ENCODE measurements at places on chromosomes 5 and 9.
A peak's percentile ranks its signal among the peaks of the same experiment; 100 is the strongest.

- DNase-seq: no peak
These were observed 1675.3 kb upstream of the CDH6 start for GRCh38 chr5:29518176-29518575.

DNA sequence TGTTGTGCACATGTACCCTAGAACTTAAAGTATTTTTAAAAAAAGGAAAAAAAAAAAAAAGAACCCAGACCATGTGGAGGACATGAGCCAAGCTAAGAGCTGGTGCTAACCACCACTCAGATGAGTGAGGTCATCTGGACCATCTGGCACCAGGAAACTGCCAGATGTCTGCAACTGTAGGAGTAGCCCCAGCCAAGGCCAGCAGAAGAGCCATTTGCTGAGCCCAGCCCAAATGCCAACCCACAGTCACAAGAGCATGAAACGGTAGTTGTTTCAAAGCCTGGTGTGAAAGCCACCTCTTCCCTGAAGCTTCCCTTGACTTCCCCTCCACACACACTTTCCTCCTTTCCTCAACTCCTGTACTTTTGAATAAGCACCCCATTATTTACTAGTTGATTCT is 69.2 kb upstream of the FCN1 start:
- no peak for DNase-seq

DNA sequence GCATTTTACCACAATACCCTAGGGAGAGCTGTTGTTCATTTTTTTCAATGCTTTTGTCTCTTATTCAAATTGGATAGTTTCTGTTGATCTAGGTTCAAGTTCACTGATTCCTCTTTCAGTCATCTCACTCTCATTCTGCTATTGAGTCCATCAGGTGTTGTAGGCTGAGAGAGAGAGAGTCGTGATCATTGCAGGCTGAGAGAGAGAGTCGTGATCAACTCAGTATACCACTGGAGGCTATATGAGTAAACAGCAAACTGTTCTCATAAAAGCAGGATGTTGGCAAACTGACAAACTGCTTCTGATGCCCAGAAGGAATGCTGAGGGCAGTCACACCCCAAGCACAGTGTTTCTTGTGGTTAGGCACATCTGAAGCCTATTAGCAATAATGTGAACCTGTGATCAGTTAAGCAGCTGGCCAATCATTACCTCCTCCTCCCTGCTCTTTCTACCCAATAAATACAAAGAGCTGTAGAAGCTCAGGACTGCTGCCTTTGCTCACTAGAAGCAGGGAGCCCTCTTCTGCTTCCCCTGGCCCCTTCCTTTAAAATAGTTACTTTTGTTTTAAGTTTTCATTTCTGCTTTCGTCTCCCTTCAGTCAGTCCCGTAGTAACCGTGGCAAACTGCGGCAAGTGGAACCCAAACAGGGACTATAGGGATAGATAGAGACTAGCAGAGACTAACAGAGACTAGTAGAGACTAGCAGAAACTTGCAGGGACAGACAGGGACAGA is 476.1 kb upstream of the ACO1 start:
- DNase-seq: peak; percentile 2

GRCh38 chr9:113497051-113497450 is 33.5 kb downstream of the RGS3 start:
- DNase-seq: no peak

DNA sequence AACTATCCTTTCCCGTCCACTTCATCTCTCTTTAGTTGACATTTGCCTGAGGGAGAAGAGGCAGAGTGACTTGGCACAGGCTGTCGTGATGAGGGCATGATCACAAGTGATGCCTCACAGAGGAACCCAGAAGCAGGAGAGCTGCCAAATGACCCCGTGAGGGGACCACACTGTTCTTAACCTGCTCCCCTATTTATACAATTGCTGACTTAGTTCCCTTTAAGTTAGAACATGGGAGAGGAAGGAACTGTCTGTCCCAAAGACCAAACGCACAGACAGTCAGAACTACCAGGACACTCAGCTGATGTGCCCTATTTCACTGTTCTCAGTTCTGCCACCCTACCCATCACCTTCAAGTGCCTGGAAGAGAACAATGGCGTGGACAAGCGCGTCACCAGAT is 73.7 kb downstream of the SLC1A3 start:
- no peak for DNase-seq

- DNase-seq: no peak
These were observed 84.6 kb downstream of the GAPVD1 start for GRCh38 chr9:125346080-125346732.

DNA sequence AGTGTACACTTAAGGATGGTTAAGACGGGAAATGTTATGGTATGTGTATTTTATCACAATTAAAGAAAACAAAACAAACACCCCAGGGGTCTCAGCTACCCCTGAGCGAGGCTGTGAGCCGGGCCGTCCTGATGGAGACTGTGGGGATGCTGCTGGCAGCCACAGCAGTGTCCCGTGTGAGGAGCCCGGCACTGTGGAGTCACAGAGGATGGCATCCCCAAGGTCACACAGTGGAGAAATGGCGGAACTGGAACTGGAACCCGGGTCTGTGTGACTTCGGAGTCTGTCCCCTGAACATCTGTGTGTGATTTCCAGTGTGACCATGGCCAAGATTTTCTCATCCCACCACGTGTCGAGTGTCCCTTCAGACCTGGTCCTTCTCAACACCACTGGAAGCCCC is 80.7 kb upstream of the PHYKPL start:
- DNase-seq: no peak

DNA sequence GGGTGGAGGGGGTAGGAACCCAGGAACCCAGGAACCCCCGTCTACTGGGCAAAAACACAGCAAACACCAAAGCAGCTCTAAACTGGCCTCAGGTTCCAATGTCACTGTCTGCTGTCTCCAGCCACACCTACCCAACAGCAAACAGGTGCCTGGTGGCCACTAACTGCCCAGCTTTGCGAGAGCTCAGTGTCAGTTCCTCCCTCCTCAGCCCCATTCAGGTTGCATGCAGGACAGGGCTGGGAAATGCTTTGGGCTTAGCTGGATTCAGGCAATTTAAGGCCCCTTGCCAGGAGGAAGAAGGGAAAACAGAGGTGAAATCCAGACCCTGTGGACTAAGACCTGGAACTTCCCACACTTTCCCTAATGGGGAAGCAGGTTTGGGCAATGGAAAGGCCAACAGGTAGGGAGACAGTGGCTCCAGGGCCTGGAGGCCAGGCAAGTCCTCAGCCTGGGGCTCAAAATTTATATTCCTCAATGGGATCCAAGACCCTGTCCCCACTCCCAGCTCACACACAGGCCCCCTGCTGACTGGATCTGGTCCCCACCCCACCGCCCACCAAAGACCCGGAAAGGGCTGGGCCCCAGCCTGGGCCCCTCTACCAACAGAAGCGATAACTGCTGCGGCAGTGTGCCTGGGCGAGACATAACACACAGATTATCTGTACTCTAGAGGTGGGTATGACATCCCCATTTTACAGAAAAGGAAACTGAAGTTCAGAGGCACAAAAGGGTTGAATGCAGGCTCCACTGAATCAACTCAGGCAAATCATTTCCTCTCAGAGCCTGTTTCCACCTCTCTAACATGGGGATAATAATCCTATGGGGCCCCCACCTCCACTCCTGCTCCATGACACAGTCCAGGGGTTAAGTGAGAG is 3.5 kb downstream of the EEIG1 start:
- no peak for DNase-seq

- DNase-seq: no peak
These were observed 11.7 kb upstream of the QRFP start for GRCh38 chr9:130908146-130908877.

- DNase-seq: no peak
These were observed 590.4 kb upstream of the WWC1 start for GRCh38 chr5:167701051-167701450.

- DNase-seq: no peak
These were observed 291.9 kb downstream of the COX7C start for GRCh38 chr5:86909418-86910295.

DNA sequence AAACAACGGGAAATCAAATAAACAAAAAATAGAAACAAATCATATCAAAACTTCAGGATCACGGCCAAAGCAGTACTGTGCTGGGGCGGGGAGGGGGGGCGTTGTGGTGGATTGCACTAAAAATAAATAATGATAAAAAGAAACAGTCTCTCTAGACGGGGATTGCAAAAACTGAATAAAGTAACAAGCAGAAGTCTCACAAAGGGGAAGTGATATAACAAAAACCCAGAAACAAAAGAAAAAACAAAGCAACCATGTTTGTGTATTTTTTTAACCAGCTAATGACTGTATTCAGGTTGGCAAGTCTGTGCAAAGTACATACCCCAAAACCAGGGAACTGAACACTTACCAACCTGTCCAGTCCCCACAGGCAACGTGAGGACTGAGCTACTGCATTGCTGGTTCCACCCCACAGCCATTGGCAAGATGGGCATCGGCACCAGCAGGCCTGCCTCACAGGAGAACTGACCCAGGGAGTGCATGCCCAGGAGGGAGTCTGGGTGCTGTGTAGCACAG is 24.1 kb downstream of the BICD2 start:
- DNase-seq: no peak

GRCh38 chr5:66197764-66198405 is 53.8 kb downstream of the SREK1 start:
- DNase-seq: no peak

- DNase-seq: no peak
These were observed 3.5 kb upstream of the MPDZ start for GRCh38 chr9:13282998-13283397.

- DNase-seq: peak; percentile 32
These were observed 29.4 kb downstream of the DYNC2I2 start for GRCh38 chr9:128627127-128627715.

DNA sequence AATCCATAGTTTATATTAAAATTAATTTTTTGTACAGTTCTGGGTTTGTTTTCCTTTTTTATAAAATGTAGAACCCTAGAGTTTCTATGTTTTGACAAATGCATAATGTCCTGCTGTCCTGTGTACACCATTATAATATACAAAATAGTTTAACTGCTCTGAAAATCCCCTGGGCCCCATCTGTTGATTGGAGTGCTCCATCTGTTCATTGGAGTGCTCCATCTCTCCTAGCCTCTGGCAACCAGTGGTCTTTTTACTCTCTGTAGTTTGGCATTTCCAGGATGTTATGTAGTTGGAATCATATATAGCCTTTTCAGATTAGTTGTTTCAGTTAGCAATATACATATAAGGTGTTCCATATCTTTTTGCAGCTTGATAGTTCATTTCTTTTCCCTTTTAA is 31.2 kb downstream of the JMY start:
- no peak for DNase-seq

- DNase-seq: peak; percentile 81
These were observed 27.4 kb downstream of the UNC5A start for GRCh38 chr5:176837707-176838115.

- DNase-seq: no peak
These were observed 112.2 kb downstream of the ZNF608 start for GRCh38 chr5:124634228-124634739.

- DNase-seq: peak; percentile 54
These were observed 626 bp upstream of the FST start for GRCh38 chr5:53479590-53480415.

DNA sequence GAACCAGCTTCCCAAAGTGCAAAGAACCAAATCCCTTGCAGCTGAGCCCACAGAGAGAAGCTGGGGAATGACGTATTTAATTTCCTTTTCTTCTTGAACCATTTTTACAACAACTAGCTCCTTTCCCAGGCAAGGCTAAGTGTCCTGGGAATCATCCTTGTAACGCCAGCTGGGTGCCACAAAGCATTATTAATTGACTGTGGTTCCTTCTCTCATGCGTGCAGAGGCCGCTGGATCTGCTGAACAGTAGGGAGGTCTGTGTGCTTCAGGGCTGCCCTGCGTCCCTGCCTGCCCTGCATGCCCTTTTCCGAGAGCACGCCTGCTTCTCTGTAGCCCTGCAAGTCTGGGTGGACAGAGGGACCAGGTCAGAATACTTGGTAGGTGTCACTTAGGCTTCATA is 124.1 kb upstream of the OTULINL start:
- DNase-seq: no peak

- no peak for DNase-seq
These were observed 22.9 kb downstream of the JMY start for GRCh38 chr5:79258801-79259200.

DNA sequence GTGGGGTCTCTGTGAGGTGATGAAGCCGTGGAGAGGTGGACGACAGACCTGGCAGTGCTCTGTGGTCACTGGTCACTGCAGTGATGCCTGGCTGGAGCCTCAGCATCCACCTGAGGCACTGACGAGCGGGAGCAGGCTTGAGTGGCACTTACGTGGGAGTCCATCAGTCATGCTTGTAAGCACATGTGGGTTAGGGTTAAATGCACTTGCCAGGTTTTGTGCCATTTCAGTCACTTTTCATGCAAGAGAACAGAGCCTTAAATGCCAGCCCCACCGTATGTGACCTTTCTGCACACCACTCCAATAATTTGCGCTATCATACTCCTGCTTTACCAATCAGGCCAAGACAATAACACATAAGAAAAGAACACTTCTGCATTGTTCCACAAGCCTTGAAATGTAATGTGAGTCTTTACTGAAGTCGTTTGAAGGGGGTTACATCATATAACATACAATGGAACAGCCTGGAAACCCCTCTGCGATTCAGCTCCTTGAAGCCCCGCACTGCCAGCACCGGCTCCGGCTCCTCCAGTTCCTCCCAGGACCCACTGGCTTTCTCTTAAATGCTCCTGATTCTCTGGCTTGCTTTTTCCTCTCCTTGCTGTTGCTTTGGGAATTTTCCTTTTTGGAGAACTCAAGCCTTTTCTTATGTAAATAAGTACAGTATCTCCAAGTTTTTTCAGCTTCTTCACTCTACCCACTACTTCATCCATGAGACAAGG is 59.4 kb upstream of the CTXN3 start:
- no peak for DNase-seq

GRCh38 chr5:56110646-56111403 is 116.1 kb upstream of the IL6ST start:
- DNase-seq: no peak

GRCh38 chr5:40733879-40734563 is 21.7 kb downstream of the TTC33 start:
- DNase-seq: no peak

GRCh38 chr5:72152545-72152944 is 45.3 kb downstream of the MAP1B start:
- DNase-seq: no peak

- no peak for DNase-seq
These were observed 828.5 kb upstream of the DMAC1 start for GRCh38 chr9:8627976-8628679.

DNA sequence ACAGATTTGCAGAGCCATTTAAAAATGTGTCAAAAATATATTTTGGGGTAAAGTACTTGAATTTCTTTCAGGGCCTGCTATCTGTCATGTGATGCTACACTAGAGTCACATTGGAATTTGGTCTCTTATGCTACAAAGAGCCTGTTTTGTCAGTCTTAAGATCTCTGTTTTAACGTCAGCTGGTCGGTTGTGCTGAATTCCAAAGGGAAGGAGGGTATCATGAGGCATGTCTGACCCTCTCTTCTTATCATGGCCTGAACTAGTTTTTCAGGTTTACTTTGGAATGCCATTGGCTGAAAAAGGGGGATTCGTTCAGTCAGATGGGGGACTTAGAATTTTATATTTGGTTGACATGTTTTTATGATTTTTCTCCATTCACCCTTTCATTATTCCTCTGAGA is 290.6 kb downstream of the CD180 start:
- no peak for DNase-seq

- no peak for DNase-seq
These were observed 17.7 kb upstream of the GALNT10 start for GRCh38 chr5:154172785-154173184.
